Hepatocyte (in vitro differentiated cells): ENCODE measurements at places on chromosomes 13 and 19.

- peak; percentile 11 for DNase-seq
Measured at GRCh38 chr19:18386543-18387271, 749 bp downstream of the GDF15 start.

- no peak for DNase-seq
Measured at GRCh38 chr13:20796791-20797508, 23.2 kb upstream of the EEF1AKMT1 start.

DNA sequence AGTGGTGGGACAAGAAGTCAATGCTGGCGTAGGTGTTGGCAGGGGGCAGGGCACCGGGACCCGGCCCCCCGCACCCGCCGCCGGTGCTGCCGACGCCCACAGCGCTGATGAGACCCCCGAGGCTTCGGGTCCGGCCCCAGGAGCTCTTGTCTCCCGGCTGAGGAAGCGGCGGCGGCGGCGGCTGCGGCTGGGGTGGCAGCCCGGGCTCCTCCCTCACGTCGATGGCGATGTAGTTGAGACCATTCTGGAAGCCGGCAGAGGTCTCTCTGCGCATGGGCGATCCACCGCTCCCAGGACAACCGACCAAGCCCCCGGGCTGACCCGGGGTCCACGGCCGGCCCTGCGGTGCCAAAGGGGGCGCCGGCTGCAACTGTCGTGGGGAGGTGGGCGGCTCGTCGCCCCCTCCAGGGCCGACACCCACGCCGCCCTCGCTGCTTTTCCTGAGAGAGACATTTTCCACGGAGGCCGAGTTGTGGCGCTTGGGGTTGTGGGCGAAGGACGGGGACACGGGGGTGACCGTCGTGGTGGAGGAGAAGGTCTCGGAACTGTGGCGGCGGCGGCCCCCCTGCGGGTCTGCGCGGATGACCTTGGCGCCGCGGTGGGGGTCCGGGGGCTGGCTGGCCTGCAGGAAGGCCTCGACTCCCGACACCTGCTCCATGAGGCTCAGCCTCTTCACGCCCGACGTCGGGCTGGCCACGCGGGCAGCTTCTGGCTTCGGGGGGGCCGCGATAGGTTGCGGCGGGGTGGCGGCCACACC is 4.1 kb downstream of the IRS2 start:
- no peak for DNase-seq

DNA sequence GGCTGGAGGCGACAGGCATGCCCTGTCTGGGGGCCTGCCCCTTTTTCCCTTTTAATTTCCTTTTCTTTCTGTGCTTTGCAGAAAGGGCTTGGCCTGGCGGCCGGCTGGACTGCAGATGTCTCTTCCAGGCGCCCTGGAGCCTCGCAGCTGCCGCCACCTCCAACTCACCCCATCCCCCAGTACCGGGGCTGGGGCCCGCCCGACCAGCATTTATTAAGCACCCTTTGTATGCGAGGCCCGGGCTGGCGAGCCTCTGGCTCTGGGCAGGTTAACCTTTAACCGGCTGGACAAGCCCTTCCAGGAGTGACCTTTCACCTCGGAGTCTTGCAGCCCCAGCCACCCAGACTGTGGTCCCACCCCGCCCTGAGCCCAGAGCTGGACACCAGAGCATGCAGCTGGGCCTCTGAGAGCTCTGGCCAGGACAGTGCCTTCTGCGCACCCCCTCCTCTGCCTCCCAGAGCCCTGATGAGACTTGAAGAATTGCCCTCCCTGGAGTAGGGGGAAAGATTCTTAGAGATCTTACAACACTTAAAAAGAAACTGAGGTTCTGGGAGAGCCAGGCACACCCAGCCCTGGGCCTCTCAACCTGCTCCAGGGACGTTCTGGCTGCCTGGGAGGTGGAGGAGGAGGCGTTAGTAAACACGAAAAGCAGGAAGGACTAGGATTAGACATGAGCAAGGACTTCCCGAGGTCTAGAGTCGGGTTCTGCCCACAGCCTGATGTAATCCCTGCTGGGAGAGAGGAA is 1.1 kb upstream of the NR2F6 start:
- DNase-seq = peak; percentile 77

DNA sequence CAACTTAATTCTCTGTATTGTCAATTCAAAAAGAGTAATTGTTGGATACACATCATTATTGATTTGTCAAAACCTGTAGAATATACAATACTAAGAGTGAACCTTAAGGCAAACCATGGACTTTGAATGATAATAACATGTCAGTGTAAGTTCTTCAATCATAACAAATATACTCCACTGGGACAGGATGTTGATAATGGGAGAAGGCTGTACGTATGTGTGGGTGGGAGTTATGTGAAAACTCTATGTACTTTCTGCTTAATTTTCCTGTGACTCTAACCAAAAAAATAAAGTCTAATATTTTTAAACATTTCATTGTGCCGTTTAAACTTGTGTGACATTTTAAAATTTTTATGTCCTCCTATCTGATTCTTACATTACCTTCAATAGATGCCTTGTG is 526.7 kb downstream of the SUCLA2 start:
- no peak for DNase-seq

DNA sequence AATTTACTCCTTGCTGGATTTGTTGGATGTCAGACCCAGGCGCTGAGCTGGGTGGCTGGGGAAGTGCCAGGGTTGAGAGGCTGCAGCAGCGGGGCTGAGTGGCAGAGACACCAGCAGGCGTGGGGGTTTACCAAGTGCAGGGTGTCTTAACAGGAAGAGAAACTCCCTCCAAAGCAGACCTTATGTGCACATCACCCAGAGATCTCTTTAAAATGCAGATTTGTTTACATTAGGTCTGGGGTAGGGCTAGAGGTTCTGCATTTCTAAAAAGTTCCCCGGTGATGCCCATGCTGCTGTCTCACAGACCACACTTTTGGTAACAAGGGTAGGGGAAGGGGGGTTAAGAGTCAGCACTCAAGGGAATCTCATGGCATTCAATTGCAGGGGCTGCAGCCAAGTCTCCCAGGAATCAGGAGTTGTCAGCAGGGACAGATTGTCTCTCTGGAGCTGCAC is 80.7 kb upstream of the OLFM4 start:
- no peak for DNase-seq

DNA sequence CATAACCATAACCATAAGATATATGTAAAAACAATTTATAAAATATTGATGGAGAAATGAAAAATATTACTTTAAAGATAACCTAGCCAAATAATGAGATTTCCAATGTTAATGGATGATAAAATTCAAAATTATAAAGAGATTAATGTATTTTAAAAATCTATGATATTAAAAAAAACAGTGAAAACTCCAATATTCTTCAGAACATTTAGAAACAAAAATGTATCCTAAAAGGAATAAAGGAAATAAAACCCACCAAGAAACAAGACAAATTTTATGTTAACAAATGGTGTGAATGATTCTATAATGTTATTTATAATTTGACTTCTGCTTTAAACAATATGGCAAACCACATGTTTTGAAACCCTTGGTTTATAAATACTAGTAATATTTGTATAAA is 1587.8 kb downstream of the PCDH9 start:
- DNase-seq = no peak

- DNase-seq = no peak
Measured at GRCh38 chr19:47489072-47489914, 5.3 kb upstream of the KPTN start.

DNA sequence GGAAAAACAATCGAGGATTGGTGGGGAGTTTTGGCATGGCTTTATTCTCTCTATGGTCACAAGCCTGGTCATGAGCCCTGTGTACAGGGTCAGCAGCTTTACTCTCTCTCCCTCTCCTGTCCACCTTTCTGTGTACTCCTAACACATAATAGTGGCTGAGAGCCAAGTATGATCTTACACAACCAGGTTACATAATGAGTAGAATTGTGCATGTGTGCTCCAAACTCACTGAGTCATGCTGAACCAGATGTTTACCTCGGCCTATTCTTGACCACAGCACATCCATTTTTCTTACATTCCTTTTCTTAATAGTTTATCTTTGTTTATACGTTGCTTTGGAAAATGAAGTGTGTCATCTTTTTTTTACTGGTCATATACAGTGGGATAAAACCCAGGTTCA is 53.1 kb downstream of the ZNF254 start:
- peak; percentile 45 for DNase-seq

GRCh38 chr19:19634516-19635312 is 6.7 kb upstream of the LPAR2 start:
- DNase-seq = no peak

- no peak for DNase-seq
Measured at GRCh38 chr13:48370815-48371214, 42.1 kb downstream of the LPAR6 start.

- peak; percentile 91 for DNase-seq
Measured at GRCh38 chr19:12884926-12885748, 1.9 kb downstream of the KLF1 start.

- DNase-seq = peak; percentile 22
Measured at GRCh38 chr13:76016799-76017400, 380.8 kb downstream of the LMO7 start.

DNA sequence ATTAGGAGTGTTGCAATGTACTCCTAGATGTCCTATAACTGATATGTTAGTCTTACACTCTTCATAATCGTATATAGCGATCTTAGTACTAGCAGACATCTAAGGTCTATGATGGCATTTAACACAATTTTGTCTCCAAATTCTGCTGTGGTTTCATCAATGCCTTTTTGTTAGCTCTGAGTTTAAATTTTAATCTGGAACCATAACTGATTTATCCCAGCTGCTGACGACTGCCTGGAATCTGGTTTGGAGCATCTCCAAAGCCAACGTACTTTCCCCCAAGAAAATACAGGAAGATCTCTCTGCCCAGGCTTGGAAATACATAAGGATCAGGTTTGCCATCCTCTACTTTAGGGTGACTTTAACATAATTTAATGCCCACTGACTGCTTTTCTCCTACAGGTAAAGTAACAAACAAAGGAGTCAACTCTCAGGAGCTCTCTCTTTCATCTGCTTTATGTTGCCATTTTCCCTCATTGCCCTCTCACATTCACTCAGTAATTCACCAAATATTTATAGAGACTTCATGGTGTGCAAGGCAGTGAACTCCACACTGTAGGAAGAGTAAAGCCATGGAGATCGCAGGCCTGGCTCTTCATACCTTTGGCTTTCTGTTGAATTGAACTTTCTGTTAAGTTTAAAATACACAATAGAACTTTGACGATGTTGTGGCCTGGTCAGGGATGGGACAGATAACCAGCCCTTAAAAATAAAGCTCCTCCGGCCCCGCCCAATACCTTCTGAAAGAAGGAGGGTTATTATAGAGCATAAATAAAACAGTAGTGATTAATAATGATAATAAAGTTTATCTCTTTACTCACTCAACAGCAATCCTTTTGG is 23.3 kb upstream of the SPART start:
- no peak for DNase-seq

DNA sequence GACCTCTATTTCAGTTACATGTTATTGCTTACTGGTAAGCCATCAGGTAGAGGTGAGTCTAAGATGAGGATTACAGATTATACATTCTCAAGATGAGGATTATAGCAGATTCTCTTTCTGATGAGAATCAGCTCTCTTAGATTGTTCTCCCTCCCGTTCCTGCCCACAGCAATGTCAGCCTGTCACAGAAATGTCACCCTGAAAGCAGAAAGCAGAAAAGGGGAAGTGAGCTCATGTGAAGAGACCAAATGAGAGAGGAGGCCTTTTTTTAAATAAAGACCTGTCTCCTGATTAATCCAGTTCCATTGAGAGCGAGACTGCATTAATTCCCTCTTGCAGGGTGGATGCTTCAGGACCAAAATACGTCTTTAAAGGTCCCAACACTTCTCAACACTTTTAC is 445.6 kb downstream of the KCTD12 start:
- no peak for DNase-seq
